ENCODE measurements at places on chromosomes 16 and 17.

DNA sequence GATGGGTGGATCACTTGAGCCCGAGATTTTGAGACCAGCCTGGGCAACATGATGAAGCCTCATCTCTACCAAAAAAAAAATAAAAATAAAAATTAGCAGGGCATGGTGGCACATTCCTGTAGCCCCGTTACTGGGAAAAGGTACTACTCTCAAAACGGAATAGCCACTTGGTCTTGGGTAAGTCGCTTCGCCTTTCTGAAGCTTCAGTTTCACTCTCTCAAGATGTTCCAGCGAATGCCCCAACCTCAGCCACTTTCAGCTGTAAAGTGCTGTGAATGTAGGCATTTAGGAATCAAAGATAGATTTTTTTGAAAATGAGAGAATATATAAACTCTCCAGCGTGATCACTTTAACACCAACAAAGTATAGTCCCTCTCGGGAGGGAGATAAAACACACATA lies 154.1 kb upstream of the HS3ST3A1 start:
- no peak for DNase-seq

DNA sequence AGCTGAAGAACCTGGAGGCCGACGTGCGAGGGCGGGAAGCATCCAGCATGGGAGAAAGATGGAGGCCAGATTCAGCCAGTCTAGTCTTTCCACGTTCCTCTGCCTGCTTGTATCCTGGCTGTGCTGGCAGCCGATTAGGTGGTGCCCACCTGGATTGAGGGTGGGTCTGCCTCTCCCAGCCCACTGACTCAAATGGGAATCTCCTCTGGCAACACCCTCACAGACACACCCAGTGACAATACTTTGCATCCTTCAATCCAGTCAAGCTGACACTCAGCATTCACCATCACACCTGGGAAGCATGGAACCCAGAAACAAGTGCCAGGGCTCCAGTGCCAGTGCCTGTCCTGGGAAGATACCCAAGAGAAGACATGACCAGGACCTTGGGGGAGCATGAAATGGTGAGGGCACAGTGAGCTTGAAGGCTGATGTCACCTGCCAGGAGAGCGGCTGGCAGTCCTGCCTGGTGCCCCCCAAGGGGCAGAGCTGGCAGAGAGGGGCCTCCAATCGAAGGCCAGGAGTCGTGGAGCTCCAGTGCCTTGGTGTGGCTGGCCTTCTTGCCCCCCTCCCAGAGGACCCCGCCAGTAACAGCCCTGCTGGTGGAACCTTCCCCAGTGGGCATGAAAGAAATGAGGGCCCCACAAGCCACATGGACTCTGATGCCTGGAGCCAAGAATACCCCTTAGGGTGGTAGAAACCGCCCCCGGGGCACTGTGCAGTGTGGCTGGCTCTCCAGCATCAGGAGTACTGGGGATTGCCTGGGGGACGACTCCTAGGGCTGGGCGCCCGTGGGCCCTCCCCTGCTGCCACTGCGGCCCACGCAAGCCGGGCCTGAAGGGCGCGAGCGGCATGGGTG lies 643 bp upstream of the NPB start:
- no peak for DNase-seq

GRCh38 chr17:21458054-21458453 lies 81.9 kb downstream of the KCNJ12 start:
- no peak for DNase-seq

DNA sequence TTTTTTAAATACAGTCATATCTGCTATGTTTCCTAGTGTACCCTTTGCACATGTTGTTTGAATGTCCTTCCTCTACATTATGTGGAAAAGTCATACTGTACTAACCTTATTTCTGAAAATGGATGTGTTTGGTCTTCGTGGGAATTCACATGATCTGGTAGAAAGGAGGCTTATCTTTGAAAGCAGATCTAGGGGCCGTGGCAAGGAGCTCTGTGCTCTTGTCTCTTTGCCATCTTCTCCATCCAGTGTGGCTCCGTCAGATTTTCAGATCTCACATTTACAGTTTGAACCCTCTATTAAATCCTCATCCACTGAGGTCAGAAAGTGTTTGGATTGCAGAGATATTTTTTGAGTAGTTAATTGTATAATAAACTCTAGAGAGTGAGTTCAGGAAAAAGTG lies 32.9 kb downstream of the MAP2K4 start:
- no peak for DNase-seq

DNA sequence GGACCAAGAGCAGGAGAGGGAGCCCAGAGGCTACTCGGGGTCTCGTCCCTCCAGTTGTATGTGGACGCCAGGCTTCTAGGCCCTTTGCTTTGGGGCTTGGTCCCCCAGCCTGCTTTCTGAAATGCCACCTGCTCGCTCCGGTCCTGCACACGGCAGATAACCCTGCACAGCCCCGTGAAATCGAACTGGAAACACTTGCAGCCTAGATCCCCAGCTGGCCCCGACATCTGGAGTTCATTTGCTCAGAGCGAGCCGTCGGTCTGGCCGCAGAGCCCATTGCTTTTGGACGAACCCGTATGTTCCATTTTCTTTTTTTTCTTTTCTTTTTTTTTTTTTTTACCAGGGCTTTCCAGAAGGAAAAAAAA lies 22.9 kb downstream of the C1QTNF1 start:
- no peak for DNase-seq

DNA sequence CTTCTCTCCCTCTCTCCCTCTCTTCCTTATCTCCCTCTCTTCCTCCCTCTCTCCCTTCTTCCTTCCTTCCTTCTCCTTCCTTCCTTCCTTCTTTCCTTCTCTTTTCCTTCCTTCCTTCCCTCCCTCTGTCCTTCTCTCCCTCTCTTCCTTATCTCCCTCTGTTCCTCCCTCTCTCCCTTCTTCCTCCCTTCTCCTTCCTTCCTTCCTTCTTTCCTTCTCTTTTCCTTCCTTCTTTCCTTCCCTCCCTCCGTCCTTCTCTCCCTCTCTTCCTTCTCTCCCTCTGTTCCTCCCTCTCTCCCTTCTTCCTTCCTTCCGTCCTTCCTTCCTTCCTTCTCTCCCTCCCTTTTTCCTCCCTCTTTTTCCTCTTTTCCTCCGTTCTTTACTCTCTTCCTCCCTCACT lies 38.6 kb downstream of the HS3ST4 start:
- DNase-seq = no peak

GRCh38 chr17:34997355-34997862 lies 17.1 kb downstream of the LIG3 start:
- no peak for DNase-seq

DNA sequence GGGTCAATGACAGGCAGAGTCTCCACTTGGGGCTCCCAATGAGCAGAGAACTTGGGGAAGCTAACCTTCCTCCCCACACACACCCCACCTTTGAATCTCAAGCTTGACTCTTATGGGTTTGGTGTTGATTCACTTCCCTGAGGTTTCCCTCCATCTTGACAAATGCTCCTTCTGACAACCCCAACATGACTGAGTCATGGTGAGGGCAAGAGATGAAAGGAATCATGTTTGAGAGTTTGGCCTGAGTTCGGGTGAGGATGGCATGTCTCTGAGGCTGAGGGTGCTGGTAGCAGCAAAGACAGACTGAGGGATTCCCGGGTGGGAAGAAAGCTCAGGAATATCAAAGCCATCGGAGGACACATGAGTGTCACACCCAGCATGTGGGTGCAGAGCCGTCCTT lies 18.7 kb downstream of the KRT9 start:
- no peak for DNase-seq

GRCh38 chr17:78063489-78063888 lies 65.1 kb downstream of the TMC6 start:
- DNase-seq = no peak

GRCh38 chr17:79156463-79157095 lies 82.0 kb downstream of the ENGASE start:
- no peak for DNase-seq

DNA sequence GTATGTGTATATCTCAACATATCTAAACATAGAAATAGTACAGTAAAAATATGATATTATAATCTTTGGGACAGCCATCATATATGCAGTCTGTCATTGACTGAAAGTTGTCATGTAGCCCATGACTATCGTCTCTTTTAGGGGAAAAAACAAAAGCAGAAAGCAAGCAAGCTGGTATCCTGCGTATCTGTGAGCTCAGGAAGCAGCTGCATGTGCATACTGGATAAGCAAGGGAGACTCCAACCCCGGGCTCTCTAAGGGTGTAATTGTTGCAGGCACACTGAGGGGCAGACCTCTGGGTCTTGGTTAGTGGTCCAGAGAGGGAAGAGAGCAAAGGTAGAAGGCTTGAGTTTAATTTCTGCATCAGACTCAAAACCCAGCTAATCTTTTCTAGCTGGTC lies 581.1 kb downstream of the MAF start:
- DNase-seq = no peak

DNA sequence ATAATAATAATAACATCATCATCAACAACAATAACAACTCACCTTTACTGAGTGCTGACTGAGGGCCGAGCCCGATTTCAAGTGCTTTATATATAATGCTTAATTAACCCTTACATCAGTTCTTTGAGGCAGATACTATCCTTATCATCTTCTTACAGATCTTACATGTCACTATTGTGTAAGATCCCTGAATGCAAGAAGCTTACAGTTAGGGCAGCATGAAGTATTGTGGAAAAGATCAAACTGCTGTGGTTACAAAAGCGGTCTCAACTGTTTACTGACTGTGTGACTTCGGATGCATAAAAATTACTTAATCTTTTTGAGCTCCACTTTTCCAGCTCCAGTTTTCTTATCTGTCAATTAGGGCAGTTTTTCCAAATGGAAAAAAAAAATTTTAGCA lies 3.3 kb downstream of the VAT1 start:
- no peak for DNase-seq

GRCh38 chr16:17031484-17032268 lies 439.1 kb downstream of the XYLT1 start:
- DNase-seq = no peak

- DNase-seq = no peak
Observed at GRCh38 chr16:11640987-11641817, 27.1 kb upstream of the SNN start.

DNA sequence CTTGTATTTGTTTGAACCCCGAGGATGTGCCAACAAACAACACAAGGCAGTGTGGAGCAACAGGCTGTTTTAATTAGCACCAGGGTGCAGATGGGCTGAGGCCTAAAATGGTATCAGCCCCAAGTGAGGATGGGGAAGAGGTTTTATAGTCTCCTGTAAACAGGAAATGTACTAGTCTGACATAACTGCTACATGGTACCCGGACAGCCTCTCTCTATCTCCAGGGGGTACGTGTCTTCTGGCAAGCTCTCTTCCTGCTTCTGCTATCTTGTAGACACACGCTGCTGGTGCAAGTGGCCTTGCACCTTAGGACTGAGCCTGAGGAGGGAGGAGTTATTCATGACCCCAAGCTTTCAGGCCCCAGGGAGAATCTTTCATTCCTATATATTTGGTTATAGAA lies 2451.0 kb downstream of the TP53TG3F start:
- no peak for DNase-seq

GRCh38 chr17:12731839-12732238 lies 57.5 kb upstream of the ARHGAP44 start:
- DNase-seq = no peak

GRCh38 chr17:55134486-55135157 lies 130.1 kb upstream of the HLF start:
- DNase-seq = no peak

- peak; percentile 73 for DNase-seq
Observed at GRCh38 chr16:78770353-78771091, 671.1 kb downstream of the WWOX start.

Measured in effector memory CD4-positive, alpha-beta T cell (primary cell).